Left cardiac atrium (tissue), 4 donors: ENCODE measurements at places on chromosomes 4 and X.

GRCh38 chr4:106628586-106629267, 260.1 kb upstream of the GIMD1 start:
- no peak for DNase-seq

GRCh38 chrX:139784807-139785206, 76.8 kb upstream of the MCF2 start:
- no peak for DNase-seq

DNA sequence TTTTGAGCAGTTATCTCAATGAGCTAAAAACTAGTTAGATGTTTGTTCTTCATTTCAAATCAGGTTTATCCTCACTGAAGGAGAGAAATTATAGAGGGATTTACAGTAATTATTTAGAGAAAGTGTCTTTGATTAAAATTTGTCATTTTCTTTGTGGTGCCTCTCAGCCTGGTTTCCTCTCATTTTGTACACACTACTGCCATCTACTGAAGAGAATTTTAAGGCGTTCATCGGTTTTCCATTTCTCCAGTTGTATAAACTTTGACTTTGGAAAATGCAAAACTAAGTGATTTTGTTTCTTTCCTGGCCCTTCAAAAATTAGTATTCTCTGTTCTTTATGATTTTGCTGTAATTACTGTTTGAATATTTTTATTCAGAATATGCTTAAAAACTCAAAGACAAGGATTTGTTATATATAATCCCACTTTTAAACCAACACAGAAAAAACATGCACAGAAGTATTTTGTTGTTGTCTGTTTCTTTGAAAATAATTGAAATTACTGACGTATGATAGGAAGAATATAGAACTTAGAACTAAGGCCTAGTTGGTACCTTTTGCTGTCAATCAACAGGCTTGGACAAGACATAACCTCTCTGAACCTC, 34.4 kb upstream of the ANXA3 start:
- DNase-seq: no peak

- DNase-seq: no peak
These were observed 1.0 kb downstream of the PGRMC2 start for GRCh38 chr4:128286474-128287058.

- DNase-seq: no peak
These were observed 63.0 kb downstream of the FAM184B start for GRCh38 chr4:17718471-17718870.

- DNase-seq: no peak
These were observed 54.9 kb downstream of the PHOX2B start for GRCh38 chr4:41693629-41694028.

GRCh38 chrX:124238268-124238667, 94.2 kb upstream of the TEX13D start:
- no peak for DNase-seq

DNA sequence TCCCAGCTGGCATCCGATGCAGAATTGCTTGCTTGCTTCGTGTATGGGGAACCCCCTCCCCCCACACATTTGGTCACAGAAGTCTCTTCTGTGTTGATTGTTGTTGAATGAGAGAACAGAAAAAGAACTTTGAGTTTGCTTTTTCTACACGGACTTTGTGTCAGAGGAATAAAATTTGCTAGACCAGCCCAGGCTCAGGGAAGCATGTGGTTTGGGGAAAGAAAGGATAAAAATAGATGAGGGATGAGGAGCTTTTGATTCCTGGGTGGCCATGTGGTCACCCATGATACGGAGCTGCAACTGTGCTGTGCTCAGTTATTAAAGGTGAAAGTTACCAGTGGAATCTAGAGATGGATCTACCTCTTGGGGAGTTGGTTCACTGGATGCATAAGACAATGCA, 34.2 kb upstream of the ESX1 start:
- no peak for DNase-seq

GRCh38 chr4:20574986-20575385, 125.3 kb upstream of the PACRGL start:
- no peak for DNase-seq
